ENCODE measurements at places on chromosomes 2 and 18.

DNA sequence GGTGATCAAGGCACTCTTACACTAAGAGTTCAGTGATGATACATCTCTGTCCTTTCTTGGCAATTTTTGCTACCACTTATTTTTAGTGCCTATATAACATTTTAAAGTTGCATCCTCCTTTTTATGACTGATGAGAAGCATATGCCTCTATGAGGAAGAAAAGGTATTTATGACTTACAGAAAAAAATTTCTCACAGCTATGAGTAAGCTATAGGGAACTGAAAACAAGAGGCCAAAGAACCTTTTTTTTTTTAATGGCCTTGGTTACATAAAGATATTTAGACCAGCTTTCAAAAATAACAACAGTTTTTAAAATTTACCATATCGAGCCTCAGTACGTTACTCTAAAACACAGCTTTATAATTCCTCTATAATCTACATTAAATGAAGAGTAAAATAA, 21.3 kb downstream of the MBD5 start:
- DNase-seq: no peak

- no peak for DNase-seq
Observed at GRCh38 chr18:3793111-3793510, 343.1 kb downstream of the TGIF1 start.

- DNase-seq: no peak
Observed at GRCh38 chr2:240620149-240620731, 5.0 kb upstream of the GPR35 start.

- DNase-seq: no peak
Observed at GRCh38 chr2:238900511-238900910, 52.6 kb downstream of the TWIST2 start.

- peak; percentile 8 for DNase-seq
Observed at GRCh38 chr18:13221869-13222855, 3.6 kb downstream of the LDLRAD4 start.

- DNase-seq: no peak
Observed at GRCh38 chr2:176187200-176187898, 1.1 kb upstream of the HOXD1 start.

- DNase-seq: no peak
Observed at GRCh38 chr18:50232419-50232818, 33.9 kb downstream of the CFAP53 start.

DNA sequence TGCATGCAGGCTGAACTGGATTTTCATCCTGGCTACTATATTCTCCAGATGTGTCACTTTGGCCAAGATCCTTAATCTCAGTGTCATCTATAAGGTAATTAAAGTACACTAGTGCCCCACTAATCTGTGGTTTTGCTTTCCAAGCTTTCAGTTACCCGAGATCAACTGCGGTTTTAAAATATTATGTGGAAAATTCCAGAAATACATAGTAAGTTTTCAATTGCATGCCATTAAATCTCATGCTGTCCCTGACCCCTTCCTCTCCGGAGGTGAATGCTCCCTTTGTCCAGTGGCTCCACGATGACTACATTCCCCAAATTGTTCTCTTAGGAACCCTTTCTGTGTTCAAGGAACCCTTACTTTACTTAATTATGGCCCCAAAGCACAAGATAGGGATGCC, 5.3 kb upstream of the TYMS start:
- no peak for DNase-seq

DNA sequence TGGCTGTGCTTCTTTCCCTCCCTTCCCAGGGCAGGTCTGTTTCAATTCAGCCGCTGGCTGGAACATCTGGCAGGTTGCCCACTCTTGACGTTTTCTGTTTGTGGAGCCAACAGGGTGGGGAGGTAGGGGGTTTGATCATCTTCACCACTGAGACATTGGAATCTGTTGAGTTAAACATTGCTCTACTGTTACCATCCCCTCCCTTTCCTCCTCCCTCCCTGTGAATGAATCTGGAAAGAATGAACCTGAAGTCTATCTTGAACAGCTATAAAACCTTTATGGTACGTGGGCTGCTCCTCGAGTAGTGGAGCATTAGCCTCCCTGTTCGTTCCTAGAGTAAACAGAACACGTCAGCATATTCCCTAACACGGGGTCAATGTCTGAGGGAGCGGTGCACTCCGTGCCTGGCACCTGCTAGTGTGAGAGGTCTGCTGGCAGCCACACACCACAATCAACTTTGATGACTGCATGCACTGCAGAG, 249.9 kb upstream of the RBBP8 start:
- no peak for DNase-seq
